ENCODE measurements at places on chromosomes 12 and 14.

- no peak for DNase-seq
Observed at GRCh38 chr12:3620856-3621255, 129.9 kb downstream of the PRMT8 start.

- no peak for DNase-seq
Observed at GRCh38 chr12:126210448-126210847, 1145.2 kb downstream of the AACS start.

GRCh38 chr12:122888232-122888752 lies 7.6 kb downstream of the VPS37B start:
- DNase-seq, result no peak

DNA sequence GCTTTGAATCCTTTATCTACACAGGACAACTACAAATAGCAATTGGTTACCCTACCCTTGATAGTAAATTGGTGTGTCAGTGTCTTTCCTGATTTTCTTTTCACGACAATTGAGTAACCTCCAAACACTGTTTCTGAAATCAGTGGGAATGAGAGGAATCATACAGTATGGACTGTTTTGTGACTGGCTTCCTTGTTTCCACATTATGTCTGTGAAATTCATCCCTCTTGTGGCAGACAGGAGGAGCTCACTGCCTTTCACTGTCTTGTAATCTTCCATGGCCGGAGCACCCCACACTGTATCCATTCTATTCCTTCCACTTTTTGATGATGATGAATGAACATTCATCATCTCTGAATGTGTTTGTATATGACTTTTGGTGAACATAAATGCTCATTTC lies 164.0 kb upstream of the PZP start:
- no peak for DNase-seq

DNA sequence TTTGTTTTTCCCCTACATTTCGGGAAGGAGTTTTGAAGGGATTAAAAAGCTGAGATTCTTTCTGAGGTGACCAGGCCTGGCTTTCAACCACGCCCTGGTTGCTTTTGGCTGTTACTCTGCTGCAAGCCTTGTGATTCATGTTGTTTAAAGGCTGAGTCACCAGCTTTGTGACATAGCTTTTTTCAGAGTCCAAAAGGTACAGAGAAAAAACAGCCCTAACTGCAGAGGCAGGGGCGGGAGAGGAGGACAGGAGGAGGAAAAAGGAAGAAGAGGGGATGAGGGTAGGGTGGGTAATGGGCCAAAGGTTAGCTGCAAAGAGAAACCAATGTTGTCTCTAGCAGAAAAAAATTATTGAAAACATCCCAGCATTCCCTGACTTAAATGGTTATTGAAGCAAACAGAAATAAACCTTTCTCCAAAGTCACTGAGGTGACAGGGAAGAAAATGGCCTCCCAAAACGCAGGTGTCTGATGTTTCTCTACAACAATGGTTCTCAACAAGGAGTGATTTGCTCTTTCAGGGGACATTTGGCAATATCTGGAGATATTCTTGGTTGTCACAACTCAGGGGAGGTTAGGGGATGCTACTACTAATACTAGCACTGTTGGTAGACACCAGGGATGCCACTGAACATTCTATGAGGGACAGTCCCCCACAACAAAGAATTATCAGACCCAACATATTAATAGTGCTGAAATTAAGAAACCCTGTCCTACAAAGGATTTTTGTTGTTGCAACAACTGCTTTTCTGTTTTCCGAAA lies 2.1 kb upstream of the UBC start:
- no peak for DNase-seq

GRCh38 chr12:120064054-120064940 lies 52.3 kb downstream of the RAB35 start:
- DNase-seq, result no peak

- no peak for DNase-seq
Observed at GRCh38 chr14:100532906-100533655, 54.1 kb downstream of the BEGAIN start.

DNA sequence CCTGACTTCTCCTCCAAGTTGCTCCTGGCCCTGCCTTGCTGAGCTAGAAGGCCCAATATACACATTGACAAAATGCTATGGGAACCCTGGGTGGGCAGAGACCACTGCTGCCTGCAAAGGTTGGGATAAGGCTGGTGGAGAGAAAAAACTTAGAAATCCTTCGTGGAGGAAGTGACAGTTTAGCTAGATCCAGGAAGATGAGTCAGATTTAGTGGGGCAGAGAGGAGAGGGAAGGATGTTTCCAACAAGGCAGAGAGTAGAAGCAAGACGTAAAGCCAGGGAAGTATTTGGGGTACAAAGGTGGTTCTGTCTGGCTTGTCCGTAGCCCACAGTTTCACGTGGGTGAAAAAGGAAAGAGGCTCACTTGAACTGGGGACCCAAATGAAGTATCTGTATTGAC lies 69.0 kb upstream of the CLMN start:
- no peak for DNase-seq

- DNase-seq, result no peak
Observed at GRCh38 chr14:41642367-41642766, 35.7 kb downstream of the LRFN5 start.

DNA sequence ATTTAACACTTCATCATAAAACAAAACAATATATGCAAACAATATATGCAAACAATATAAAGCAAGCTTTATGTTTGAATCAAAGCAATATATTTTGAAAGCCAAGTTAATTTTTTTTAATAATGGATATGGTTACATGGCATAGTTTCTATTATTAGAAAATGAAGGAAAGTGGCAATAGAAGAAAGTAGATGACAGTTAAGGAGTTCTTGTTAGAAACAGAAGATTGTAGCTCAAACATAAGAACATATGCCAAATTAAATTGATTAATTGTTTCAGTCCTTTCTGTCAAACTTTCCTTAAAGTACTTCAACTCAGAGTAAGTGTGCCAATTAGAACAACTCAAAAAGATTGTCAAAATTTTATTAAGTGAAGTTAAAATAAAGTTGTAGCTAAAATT lies 1248.3 kb downstream of the SLC16A7 start:
- DNase-seq, result no peak

DNA sequence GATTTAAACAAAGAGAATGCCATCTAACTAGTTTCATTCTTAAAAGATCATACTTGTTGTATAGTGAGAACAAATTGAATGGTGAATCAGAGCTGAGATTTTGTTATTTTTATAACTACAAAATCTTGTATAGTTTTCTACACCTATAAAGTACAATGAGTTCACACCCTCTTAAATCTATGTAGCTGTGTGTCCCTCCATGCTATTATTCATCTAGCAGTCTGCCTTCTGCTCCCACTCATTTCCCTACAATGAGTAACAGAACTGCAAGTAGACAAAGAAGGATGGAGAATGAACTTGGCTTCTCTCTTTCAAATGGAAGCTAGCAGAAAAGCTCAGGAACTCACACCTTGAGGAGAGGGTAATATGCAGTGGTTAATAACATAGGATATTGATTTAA lies 7.1 kb downstream of the IFNG-AS1 start:
- DNase-seq, result no peak

- no peak for DNase-seq
Observed at GRCh38 chr14:65042296-65042695, 55.6 kb downstream of the FNTB start.

- DNase-seq, result no peak
Observed at GRCh38 chr12:14910090-14910915, 24.6 kb upstream of the MGP start.

- DNase-seq, result no peak
Observed at GRCh38 chr12:11677093-11677492, 27.6 kb downstream of the ETV6 start.

- peak; percentile 42 for DNase-seq
Observed at GRCh38 chr12:12979731-12980259, 20.3 kb downstream of the HEBP1 start.

DNA sequence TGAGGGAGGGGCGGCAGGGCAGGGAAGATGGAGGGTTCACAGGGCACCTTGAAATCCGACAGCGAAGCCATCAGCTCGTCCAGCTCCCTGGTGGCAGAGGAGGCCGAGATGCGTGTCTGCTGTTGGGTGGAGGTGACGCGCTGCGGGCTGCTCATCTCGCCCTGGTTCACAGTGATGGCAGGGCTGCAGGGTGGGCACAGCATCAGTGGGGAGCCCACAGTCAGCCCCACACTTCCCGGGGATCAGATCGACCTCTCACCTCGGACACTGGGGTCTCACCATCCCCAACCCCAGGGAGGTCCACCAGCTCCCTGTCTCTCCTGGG lies 20.6 kb upstream of the RPLP0 start:
- no peak for DNase-seq

GRCh38 chr12:106981788-106982187 lies 5.2 kb downstream of the MTERF2 start:
- no peak for DNase-seq

GRCh38 chr12:47082283-47082682 lies 2.5 kb upstream of the AMIGO2 start:
- no peak for DNase-seq

DNA sequence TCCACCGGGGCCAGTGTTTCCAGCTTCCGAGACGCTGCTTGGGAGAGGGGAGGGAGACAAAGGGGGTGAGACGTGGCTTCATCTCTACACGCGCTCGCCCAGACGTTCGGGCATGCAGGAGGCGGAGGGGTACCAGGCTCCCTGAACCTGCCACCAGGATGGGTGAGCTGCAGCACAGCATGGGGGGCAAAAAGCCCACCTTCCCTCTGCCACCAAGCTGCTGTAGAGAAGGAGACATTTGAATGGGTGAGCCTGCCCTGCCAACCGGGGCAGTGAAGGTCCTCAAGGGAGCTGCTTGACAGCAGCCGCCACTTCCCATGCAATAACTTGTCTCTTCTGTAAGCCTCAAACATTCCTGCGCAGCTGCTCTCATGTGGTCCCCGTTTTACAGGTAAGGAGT lies 78.4 kb upstream of the DICER1 start:
- no peak for DNase-seq

DNA sequence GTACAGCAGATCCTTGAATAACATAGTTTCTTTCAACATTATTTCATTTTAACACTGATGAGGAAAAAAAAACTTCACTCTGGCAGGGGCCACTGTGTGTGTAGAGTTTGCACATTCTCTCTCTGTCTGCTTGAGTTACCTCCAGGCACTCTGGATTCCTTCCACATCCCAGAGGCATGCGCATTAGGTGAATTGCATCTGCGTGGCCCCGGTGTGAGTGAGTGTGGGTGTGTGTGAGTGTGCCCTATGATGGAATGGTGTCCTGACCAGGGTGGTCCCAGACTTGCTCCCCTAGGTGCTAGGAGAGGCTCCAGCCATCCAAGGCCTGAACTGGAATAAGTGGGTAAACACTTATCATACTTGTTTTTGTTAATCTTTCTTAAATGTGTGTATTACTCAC lies 90.6 kb upstream of the LRIG3 start:
- DNase-seq, result no peak

DNA sequence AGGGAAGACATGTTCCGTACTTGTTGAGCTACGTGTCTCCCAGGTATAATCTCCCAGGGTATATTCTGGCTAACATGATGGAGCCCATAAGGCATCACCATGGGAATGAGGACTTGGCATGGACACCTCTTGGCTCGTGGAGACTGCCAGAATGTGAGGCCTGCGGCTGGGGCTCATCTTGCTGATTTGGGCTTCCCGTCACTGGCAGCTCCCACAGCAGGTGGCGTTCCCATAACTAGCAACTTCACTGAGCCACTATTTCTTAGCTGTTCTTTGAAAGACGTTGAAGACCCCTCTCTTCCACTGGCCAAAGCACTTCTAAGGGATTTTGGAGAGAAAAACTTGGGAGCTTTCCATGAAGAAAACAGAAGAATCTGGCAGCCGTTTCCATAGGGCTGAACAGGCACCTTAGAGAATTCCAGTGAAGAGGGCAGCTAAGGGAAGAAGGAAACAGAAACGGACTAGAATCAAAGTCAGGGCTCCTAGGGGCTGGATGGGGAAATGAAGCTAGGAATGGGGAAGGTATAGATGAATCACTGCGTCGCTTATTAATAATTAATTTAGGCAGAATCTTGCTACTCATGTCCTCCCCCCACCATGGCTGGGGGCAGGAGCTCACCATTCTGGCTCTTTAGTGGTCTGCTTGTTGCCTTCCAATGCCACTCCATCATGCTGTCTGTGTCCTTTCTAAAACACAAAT lies 39.7 kb upstream of the FOS start:
- no peak for DNase-seq

DNA sequence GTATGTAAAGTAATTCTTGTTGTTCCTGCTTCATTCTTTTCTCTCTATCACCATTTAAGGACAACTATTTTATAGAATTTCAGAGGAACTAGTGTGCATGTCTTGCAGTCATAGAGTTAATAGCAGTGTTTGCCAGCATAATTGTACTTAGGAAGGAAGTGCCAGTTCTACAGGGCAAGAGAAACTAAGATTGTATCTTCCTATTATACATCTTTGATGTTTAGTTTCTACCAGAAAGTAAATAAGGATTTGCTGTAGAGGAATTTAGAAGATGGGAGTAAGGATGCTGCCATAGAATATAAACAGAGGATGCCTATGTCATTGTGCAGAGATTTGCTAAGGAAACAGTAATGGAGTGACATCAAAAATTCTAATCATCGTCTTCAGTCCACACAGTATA lies 270.9 kb upstream of the NPAS3 start:
- no peak for DNase-seq

- DNase-seq, result no peak
Observed at GRCh38 chr14:97179573-97179972, 382.4 kb downstream of the VRK1 start.

GRCh38 chr12:96809522-96809921 lies 97.5 kb upstream of the NEDD1 start:
- DNase-seq, result no peak

GRCh38 chr12:118582863-118583262 lies 206.5 kb downstream of the SUDS3 start:
- no peak for DNase-seq

- peak; percentile 21 for DNase-seq
Observed at GRCh38 chr14:101980700-101981099, 16.3 kb downstream of the DYNC1H1 start.

DNA sequence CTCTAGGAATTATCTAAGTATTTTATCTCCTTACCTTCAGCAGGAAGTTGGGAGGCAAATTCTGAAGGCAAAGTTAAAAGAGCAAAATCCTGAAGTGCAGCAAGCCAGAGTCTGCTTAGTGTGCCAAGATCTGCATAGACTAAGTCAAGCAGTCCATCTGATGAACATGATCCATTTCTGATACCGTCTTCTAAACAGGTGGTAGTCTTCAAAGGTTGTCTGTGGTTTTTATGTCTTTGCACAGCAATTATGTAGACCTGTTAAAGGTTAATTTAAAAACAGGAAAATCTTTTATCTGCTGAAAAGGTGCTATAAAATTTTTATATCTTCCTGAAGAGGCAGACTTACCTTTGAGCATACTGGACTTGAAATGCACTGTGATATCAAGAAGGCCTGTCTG lies 105.3 kb upstream of the HECTD1 start:
- DNase-seq, result no peak

DNA sequence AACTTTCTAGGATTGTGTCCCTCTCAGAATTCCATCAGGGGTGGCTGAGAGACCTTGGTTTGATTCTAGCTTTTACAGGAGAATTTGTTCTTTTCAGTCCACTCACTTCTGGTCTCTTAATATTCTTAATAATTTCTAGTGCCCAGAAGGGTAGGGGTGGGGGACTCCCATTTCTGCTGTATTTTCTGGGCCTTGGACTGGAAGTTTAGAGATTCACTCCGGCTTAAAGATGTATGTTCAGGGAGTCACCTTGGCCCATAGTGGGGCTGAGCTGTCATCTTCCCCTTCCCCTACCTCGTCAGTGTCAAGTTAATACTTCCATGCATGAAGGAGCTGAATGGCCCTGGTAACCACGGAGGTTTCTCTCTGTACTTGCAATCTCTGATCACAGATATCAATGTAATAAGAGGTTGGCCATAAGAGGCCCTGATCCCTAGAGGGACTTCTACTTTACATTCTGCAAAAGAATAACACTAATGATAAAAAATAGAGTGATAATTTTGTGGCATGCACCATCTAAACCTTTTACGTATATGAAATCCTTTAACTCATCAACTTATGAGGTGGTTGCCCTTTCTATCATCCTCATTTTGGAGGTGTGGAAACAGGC lies 6.7 kb downstream of the KRT81 start:
- DNase-seq, result no peak

All from anterior cingulate cortex (tissue), 58 donors.